ENCODE measurements at places on chromosomes 11 and 22. TPM values are rescaled to one million over a fixed set of nuclear protein-coding genes. Genes with fewer than 3 reads are reported as not detected.
A peak's percentile ranks its signal among the peaks of the same experiment; 100 is the strongest.

GRCh38 chr11:71933141-71933933 is 4.5 kb downstream of the RNF121 start:
- no peak for DNase-seq

- DNase-seq: peak; percentile 10
Observed at GRCh38 chr22:28791841-28792490, 8.4 kb downstream of the XBP1 start.

DNA sequence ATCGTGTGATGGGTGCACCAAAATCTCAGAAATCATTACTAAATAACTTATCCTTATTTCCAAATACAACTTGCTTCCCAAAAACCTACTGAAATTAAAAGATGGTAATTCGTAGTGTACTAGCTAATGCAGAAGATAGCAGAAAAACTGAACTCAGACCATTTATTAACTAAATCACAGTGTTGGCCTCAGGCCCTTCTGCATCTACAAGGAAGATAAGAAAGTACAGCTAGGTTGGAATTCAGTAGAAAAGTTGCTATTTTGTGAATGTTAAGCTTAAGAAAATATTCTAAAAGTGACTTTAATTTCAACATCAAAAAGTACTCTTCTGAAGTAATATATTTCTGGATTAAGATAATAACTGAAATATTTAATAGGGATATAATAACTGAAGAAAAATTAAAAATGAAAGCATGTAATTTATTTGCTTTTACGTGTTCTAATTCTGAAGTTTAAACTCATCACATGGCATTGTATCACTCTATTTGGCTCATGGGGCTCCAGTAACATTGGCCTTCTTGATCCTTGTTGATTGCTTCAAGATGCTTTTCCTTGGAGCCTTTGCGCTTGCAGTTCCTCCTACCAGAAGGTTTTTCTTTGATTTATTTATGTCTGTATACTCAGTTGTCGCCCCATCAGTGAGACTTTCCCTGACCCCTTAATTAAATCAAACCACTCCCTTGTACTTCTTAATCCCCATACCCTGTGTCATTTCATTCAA is 847.9 kb upstream of the ANO3 start:
- DNase-seq: no peak

- DNase-seq: no peak
Observed at GRCh38 chr11:124915541-124916369, 3.3 kb upstream of the HEPN1 start.

DNA sequence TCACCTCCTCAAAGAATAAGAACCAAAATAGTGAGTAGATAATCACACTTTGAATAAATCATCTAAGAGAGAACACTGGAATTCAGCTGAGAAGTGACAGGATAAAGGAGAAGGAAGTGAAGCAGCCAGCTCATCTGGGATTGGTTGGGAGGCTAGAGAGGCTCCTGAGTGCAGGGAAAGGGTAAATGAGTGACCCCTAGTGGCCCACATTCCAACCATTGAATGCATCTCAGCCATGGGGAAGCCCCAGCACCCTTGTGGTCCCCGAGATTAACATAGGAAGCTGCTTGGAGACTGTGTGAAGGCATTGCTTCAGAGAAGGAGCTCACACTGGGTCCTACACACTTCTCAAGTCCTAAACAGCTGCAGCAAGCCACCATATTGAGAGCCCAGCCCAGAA is 82.3 kb downstream of the JRKL start:
- no peak for DNase-seq

GRCh38 chr22:17678817-17679385 is 40.3 kb downstream of the BCL2L13 start:
- DNase-seq: no peak

- no peak for DNase-seq
Observed at GRCh38 chr22:45546333-45547015, 43.8 kb downstream of the FBLN1 start.

DNA sequence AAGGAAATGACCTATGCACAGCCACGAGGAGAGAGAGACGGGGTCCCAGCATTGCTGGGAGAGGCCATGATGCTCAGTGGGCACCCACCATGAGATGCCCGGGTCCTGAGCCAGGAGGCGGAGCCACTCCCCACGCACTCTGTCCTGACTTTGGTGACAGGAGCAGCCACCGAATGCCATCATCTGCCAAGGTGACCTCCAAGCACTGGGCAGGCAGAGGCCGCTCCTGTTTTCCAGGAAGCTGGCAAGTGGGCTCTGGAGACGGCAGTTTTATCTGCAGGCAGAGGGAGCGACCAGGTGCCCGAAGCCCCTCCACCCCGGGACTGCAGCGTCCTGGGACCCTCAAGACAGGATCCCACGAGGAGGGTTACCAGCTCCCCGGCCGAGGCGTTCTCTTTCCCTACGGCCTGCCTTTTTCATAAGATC is 453.9 kb downstream of the BRD1 start:
- DNase-seq: no peak

GRCh38 chr22:41351011-41351410 is 30.7 kb upstream of the TEF start:
- DNase-seq: no peak

- no peak for DNase-seq
Observed at GRCh38 chr11:26862801-26863200, 131.1 kb upstream of the FIBIN start.

DNA sequence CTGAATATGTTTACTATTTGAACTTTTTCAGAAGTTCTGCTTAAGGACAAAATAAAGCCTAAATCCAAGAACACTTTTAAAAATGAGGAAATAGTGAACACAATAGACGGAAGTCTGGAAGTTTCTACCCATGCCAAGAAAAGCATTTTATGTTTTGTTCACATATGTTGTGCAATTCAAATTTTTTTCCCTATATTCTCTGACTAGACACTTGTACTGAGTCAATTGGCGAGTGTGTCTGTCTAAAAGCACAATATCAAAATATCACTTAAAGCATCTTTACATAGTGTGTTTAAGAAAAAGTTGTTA is 29.2 kb downstream of the INCENP start:
- DNase-seq: no peak

GRCh38 chr11:1118755-1119603 is 38.8 kb upstream of the MUC5AC start:
- DNase-seq: no peak

DNA sequence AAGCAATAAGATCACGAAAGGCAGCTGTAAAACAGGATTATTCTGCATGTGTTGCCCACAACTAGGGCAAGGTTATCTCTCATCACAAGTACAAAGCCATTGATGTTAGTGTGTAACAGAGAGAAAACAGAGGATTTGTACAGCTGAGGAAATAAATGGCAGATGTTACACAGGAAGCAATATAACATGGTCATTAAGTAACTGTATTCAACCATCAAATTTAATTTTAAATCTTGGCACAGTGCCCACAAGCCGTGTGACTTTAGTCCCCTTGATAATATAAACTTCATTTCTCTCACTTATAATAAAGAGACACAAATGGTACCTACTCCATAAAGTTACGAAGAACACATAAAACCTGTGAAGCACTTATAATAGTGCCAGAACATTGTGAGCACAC is 17.3 kb downstream of the OR51E2 start:
- no peak for DNase-seq

- no peak for DNase-seq
Observed at GRCh38 chr22:33873666-33874065, 46.6 kb downstream of the LARGE1 start.

DNA sequence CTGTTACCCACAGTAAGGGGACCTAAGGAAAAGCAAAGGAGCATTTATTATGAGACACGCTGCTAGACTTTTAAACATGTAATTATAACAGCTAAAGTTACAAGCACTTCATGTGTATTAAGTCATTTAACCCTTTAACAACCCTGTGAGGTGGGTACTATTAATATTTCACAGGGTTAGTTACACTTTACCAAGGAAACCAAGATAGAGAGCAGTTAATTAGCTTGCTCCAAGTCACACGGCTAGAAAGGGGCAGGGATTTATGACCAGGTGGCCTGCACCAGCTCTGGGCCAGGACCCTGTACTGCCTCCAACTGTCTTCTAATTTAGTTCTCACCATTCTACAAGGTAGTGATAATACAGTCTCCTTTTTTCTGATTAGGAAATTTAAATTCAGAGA is 74.9 kb downstream of the RPL27A start:
- DNase-seq: no peak

GRCh38 chr11:9118277-9118676 is 26.9 kb upstream of the SCUBE2 start:
- DNase-seq: no peak

- no peak for DNase-seq
Observed at GRCh38 chr11:14309425-14310192, 49.4 kb downstream of the RRAS2 start.

DNA sequence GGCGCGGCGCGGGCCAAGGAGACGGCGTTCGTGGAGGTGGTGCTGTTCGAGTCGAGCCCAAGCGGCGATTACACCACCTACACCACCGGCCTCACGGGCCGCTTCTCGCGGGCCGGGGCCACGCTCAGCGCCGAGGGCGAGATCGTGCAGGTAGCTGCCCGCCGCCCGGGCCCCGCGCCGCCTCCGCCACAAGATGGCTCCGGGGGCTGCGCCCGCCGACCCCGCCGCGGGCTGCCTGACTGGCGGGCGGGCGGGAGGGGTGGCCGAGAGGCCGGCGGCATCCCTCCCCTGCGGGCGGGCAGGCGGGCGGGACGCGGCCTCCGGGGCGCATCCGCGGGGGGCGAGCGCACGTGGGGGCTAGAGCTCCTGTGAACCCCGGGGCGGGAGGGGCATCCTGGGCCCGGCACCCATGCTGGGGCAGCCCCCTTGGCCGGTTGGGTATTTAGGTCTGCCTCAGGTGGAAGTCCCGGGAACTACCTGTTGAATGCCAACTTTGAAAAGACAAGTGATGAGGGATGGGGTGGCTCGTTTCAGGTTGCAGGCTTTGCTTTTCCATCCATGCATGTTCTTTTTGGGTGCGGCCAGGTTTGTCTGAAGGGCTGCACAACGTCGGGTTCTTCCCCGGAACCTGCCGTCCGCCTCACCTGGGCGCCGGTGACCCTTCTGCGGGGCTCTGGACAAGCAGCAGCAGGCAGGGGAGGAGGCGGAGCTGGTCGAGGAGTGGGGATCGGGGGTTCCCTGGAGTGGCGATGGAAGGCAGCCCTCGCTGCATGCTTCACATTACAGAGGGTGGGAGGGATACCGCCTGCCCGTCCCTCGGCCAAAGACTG is 760 bp downstream of the ZNRF3 start:
- DNase-seq: no peak

DNA sequence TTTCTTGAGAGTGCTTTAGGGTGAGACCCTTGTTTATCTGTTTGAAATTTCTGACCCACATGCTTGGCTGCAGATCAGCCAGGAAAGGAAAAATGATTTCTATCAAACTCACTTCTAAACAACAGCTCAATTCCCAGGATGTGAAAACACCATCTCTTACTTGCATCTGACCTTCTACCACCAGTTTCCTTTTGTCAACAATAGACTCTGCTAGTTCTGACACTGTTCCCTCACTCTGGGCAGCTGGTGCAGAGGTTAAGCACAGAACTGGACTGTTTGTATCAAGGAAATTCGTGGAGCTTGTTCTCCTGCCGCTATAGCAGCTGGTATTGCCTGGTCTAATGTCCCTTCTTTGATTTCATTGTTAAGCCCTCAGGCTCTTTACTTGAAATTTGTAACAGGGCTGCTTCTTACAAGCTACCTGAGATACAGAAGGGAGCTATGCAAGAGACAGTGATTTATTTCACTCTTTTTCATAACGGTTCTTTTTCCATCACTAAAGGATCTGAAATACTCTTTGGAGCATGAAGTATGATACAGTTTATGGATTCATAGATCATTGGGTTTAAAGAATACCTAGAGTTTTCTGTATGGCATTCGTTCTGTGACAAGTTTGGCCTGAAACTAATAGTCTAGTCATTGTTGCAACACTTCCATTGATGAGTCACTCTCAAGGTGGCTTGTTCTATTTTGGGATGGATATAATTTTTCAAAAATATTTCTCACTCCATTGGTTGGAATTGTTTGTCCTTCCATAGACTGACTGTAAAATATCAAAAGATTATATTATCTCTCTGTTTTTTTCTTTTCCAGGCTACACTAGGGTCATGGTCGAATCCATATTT is 178.2 kb upstream of the ZC3H12C start:
- DNase-seq: no peak

- DNase-seq: no peak
Observed at GRCh38 chr11:27201454-27202302, 161.1 kb downstream of the BBOX1 start.

GRCh38 chr11:115578275-115578674 is 74.1 kb upstream of the CADM1 start:
- DNase-seq: no peak

- DNase-seq: no peak
Observed at GRCh38 chr11:65571420-65571819, 918 bp upstream of the FAM89B start.

GRCh38 chr11:112828421-112828820 is 132.8 kb upstream of the NCAM1 start:
- DNase-seq: no peak

DNA sequence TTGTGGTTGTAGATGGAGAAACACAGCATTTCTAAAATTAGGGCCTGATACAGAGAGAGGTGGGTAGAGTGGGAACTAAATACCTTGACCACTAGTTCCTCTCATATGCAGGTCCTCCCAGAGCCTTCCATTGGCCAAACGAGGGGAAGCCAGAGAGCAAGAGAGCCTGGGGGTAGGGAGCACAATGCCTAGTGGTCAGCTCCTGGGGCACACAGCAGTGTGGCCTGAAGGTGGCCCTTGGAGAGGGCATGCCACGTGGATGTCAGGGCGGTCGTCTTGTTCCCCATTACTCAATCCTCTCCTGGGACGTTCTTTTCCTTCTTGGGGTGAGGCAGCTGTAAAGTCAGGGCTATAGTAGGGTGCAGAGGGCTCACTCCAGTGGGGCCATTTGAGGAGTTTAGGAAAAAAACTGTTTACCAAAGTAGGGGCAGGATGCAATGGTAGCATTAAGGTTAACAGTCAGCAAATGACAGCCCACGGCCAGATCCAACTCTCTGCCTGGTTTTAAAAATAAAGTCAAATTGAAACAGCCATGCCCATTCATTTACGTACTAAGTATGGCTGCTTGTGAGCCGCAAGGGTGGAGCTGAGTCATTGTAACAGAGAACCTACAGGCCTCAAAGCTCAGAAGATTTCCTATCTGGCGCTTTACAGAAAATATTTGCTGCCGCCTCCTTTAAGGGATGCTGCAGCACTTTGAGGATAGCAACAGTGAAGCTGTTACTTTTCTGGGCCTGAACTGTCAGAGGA is 7.6 kb downstream of the MYO18B start:
- no peak for DNase-seq

- DNase-seq: no peak
Observed at GRCh38 chr11:66904981-66905521, 48.2 kb downstream of the LRFN4 start.

Gene TEX54
- not detected for polyA plus RNA-seq

Gene C22orf31
- polyA plus RNA-seq: 0.12 TPM

Gene ADAMTS8
- 17.6 TPM for polyA plus RNA-seq

Gene KDM4D
- polyA plus RNA-seq: 0.68 TPM

Gene OR5T1
- polyA plus RNA-seq: not detected

Gene BAIAP2L2
- 0.09 TPM for polyA plus RNA-seq

Gene ADM2
- polyA plus RNA-seq: 3.6 TPM

Gene OR10W1
- not detected for polyA plus RNA-seq

Gene ANO3
- 0.02 TPM for polyA plus RNA-seq

Gene SMTN
- polyA plus RNA-seq: 14.1 TPM

Gene CRYBB2
- 1.7 TPM for polyA plus RNA-seq

Gene OR51B4
- 0.67 TPM for polyA plus RNA-seq

All from AG04450 (cell line).